ENCODE measurements at places on chromosomes 16 and 17.

DNA sequence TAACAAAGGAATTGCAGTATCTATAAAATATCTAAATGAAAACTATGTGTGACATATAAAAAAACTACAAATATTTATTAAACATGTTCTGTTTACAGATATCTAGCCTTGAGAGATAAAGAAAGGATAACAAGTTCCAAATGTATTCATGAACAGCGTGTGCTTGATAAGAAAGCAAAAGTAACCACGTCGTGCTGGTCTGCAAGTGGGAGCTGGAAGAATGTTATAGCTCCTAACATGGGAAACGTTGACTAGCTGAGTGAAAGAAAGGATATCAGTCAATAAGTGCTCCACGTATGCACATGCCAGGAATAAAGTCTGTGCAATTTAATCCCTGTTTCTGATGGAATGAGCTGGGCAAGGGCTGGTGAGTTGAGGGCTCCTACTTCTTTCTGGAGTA, 71.2 kb upstream of the CDYL2 start:
- no peak for DNase-seq

- no peak for DNase-seq
Observed at GRCh38 chr16:17252064-17252463, 218.7 kb downstream of the XYLT1 start.

DNA sequence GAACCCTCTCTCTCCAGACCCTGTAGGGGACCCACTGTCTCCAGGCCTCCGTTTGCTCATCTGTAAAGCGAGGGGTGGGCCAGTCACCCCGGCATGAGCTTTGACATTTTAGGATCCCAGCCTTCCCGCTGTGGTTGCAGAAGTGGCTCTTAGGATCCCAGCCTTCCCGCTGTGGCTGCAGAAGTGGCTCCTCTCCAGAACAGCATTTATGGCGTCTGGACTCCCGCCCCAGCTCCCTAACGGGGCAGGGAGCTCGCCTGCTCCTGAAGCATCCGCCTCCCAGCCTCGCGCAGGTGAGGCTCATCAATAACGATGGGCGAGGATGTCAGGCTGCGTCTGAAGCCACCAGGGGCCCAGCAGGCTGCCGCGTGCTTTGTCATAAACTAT, 222.3 kb upstream of the TNRC6C start:
- DNase-seq: no peak

DNA sequence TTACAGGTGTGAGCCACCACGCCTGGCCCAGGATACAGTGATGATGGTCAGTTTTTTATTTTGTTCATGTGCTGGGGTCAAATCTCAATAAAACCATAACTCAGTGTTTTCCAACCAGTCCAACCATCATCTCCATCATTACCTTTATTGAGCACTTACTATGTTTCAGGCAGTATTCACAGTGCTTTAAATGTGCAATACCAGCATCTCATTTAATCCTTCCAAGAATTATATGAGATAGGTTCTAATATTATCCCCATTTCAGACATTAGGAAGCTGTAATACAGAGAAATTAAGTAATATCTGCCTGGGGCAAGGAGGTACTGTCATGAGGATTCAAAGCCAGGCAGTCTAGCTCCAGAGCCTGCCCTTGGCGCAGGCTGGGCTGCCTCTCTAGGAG, 36.9 kb upstream of the TANGO6 start:
- no peak for DNase-seq

Measured in stimulated activated CD4-positive, alpha-beta T cell treated with anti-CD3 and anti-CD28 coated beads, Interleukin-15, amount 100 ng/mL, for 48 hours (primary cell).